GM12892 (cell line): ENCODE measurements at places on chromosomes 4 and X.

DNA sequence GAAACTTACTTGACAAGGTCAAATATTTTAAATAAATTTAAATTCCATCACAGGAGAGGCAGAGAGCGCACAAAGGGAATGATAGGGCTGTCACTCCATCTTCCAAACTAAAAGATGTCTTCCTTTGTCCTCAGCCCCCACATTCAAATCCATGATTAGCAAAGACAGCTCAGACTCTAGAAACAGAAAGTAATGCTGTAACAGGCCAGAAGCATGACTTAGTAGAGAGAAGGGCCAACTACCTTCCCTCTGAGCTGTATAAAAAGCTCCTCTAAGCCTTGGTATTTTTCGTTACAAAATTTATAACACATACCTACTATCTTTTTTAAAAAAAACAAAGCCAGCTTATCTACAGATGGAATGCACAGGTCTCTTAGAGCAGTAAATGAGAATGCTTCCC, 207.4 kb downstream of the MAPK10 start:
- no peak for DNase-seq

DNA sequence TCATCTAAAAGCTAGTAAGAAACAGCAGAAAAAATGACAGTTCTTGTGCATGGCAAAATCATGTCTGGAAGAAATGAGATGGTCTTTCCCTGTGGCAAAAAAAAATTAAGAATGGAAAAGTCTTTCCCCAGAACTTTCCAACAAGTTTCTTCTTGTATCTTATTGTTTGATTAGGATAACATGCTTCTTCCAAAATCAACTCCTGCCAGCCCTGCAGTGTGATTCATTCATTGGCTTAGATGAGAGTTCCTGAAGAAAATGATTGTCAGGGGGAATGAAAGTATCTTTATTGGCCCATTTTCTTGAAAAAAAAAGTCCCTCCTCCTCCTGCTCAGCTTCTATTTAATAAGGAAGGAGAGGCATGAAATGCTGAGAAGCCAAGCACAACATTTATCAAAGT, 407.7 kb downstream of the ARAP2 start:
- no peak for DNase-seq

GRCh38 chr4:112560084-112560483, 44.1 kb upstream of the NEUROG2 start:
- DNase-seq: no peak

DNA sequence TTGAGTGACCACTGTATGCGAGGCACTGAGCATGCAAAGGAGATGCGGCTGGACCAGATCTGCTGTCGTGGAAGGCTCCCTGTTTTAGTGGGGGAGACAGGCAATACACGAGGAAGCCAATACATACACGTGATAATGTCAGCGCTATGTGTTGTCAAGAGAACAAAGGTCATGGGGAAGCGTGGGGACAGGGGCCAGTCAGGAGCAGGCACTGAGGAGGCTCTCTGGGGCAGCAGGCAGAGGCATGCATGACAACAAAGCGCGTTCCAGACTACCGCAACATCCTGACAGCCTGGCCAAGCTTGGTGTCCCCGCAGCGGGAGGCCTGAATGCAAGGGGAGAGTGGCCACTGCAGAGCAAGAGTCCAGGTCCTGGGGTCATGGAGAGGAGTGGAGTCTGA, 61.9 kb downstream of the DCTD start:
- no peak for DNase-seq

GRCh38 chr4:29081234-29081955, 1638.8 kb upstream of the PCDH7 start:
- no peak for DNase-seq

DNA sequence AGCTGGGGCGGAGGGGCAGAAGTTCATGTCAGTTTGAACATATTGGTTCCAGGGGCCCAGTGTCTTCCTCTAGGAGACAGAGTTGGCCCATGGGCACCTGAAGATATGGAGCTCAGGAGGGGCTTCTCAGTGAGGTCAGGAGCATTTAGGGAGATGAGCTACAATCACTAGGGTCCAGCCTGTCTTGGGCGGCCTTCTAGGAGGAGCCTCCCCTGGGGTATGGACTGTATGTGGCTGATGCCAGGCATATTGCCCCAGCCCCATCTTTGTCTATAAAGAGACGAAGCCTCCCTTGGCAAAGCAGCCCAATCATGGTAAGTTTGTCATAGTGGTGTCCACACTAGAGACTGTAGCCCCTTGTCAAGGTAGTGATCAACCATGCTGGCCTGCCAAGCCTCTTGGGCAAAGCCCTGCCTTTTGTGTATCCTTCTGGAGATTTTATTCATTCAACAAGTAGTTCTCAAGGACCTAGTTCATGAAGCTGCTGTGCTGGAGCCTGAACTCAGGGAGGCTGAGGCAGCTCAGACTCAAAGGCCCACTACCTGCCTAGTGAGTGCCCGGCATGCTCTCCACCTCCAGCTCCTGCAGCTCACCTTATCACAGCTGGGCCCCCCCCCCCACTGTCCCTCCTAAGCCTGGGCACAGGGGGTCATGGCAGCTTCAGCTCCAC, 5.4 kb upstream of the CNGA2 start:
- DNase-seq: no peak

- DNase-seq: no peak
Observed at GRCh38 chr4:14165222-14165920, 537.8 kb upstream of the BOD1L1 start.

DNA sequence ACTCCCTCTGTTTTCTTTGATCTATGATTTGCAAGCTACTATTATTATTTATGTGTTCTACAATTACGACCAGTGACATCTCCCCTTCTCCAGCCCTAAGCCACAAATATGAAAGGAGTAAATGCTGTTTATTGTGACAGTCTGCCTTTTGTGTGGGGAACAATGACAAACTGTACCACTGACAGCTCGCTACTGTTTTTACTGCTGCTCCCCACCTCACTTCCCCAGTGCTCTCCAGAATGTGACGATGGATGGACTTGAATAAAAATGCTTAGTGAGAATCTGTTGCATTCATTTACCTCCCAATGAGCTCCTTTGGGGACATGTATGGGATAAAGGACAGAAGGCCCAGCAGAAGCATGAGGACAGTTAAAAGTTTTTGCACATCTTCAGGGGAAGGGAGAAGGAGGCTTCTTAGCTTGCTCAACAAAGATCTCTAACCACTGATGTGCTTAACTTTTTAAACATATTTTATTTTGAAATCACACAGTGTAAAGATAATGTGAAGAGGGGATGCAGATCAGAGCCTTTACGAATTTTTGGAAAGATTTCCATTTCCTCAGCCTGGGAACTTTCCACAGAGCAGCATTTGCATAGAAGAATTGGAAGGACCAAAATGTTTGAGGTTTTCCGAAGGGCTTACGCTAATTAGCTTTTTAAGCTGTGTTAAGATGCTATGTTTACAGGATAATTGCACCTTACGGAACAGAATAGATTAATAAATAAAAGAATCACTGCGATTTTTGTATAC, 485.1 kb upstream of the TENM3 start:
- DNase-seq: no peak
